Activated CD4-positive, alpha-beta T cell treated with anti-CD3 and anti-CD28 coated beads, Interleukin-10, Interleukin-2, amounts not matched to agents 100 ng/mL and 50 ng/mL, durations not matched to agents 16 hours and 8 hours (primary cell): ENCODE measurements at places on chromosomes 12 and 14.

DNA sequence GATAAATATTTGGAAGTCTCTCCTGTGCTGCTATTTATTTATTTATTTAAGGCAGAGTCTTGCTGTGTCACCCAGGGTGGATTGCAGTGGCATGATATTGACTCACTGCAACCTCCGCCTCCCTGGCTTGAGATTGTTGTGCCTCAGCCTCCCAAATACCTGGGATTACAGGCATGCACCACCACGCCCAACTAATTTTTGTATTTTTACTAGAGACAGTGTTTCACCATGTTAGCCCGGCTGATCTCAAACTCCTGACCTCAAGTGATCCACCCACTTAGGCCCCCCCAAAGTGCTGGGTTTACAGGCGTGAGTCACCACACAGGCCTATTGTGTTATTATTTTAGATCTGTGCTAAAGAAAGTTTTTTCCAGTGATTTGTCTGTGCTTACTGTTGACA, 225.2 kb downstream of the CCER1 start:
- DNase-seq: no peak

- DNase-seq: no peak
Measured at GRCh38 chr14:43145361-43145760, 1361.7 kb downstream of the FSCB start.

GRCh38 chr14:66111891-66112290, 374.3 kb upstream of the CCDC196 start:
- no peak for DNase-seq

GRCh38 chr12:128418944-128419343, 152.0 kb downstream of the TMEM132C start:
- DNase-seq: no peak

GRCh38 chr14:49173765-49174373, 412.3 kb downstream of the RPS29 start:
- DNase-seq: peak; percentile 67

- DNase-seq: no peak
Measured at GRCh38 chr12:51906430-51907082, 748 bp upstream of the ACVRL1 start.

GRCh38 chr12:66697404-66697803, 18.5 kb upstream of the GRIP1 start:
- DNase-seq: no peak

GRCh38 chr14:80538633-80539375, 327.5 kb upstream of the DIO2 start:
- DNase-seq: no peak

DNA sequence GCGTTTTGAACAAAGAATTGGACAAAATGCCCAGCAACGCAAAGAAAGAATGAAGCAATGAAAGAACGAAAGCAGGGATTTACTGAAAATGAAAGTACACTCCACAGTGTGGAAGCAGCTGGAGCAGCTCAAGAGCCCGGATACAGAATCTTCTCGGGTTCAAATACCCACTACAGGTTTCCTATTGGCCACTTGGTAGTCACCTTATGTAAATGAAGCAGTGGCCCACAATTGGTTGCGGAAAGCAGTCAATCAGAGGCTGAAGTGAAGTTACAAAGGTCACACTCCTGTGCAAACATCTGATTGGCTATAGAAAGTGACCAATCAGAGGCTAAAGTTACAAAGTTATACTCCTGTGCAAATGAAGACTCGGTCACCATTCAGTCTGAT, 15.0 kb upstream of the PPP1R13B start:
- no peak for DNase-seq

DNA sequence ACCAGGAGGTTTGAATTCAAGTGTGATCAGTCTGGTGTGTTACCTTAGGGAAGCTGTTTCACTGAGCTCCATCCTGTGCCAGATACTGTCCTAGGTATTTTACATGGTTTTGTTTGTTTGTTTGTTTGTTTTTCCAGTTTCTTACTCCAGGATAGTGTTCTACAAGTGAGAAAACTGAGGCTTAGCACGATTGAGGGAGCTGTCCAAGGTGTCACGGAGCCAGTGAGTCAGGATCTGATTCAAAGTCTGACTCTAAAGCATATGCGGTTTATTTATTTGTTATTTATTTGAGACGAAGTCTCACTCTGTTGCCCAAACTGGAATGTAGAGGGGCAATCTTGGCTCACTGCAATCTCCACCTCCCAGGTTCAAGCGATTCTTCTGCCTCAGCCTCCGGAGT, 79.7 kb upstream of the GNG2 start:
- DNase-seq: no peak

DNA sequence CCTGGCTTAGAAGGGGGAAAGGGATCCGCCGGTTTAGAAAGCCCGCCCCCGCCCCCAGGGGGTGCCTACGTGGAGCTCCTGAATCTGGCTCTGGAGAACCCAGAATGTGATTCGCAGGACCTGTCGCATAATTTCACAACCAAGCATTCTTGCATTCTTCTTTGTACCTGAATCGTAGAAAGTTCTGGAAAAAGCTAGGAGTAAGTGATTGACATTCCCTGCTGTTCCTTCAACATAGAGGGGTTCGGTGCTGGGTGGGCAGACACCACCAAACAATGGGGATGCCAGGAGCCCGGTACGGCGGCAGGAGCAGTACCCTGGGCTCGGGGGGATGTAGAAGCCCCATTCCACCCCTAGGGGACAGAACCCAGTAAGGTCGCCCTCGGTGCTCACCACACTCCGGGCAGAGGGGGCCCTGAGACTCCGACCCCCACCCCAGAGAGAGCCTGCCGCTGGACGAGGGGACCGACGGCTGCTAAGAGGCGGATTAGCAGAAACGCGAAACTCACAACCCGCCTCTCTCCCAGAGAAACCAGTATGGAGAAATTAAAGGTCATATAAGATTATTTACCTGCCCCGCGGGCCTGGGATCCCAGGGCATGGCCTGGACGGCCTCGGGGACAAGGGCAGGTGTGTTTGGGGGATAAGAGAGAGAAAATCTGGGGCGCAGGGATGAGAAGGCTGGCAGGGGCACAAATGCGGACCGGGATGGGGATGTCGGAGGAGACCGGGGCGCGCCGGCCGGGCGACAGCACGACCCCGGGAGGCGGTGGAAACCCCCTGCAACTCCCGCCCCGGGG, 520 bp downstream of the CSRP2 start:
- peak; percentile 10 for DNase-seq

DNA sequence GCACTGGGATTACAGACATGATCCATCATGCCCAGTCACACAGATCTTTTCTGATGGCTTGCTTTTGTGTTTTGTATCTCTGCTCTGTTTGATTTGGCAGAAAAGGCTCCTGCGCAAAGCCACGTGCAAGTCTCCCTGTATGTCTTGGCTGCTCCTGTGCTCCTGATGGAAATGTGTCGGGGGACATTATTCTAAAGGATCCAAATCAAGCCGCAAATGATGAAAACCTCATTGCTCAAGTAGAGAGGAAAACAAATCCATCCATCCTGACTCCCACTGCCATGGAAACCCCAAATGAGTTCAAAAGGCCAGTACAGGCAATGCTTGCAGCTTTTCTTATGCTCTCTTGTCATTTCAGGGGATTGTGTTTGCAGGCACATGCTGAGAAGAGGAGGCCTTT, 93.8 kb downstream of the NDUFA12 start:
- no peak for DNase-seq

DNA sequence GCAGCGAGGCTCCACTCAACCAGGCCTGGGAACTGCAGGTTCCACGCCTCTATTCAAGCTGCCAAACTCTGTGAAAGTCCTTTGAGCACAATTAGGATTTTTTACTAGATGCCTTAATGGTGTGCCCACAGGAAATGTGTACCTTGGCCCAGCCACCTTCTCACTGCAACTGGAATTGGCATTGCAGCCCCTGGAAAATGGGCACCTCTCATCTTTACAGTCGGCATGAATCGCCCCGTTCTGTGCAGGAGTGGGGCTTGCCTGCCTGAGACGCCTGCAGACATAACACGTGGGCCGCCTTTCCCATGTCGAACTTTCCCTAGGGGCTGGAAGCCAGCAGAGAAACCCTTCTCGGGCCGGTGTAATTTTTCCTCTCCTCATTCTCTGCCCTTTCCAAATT, 42.0 kb upstream of the ELK3 start:
- DNase-seq: no peak

DNA sequence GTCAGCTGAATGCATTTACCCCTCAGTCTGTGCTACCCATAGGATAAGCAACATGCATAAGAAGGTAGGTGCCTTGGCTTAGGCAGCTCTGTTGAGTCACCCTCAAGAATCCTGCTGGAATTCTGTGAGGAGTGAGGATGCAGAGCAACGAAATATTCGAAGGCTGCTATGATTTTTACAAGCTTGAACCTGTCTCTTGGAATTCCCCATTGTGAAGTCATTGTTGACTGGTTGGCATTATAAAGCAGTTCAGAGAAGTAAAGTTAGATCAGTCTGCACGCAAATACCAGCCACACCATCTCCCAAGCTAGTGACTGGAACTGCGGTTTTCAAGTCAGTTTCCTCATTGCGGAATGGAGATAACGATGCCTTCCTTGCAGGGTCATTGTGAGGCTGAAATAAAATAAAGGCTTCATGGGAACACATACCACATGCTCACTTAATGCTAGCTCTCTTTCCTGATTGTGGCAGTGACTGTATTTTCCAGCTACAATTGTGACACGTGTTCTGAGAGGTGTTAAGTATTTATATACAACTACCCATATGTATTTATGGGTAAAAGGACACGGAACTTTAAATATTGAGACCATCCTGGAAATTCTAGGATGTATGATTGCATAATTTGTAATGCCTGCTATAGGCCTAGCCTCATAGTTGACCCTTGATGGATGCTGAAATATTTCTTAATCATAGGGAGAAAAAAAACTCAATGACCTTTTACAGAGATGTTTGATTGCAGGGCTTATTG, 96.7 kb downstream of the ETV6 start:
- DNase-seq: no peak

DNA sequence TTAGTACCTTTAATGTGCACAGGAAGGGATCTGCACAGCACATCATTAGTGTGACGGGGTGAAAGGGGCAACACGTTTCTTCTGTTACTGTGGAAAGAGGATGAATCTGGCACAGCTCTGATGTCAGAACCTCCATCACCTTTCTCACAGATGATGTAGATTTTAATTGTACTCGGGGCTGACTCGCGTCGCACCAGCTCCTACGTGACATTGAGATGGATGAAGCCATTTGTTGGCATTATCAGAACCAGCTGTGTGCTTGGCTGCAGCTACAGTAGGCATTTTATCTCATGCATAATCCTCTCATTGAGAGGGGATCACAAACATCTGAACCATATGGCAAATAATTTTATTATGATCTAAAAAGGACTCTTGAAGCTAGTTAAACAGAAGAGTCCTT, 173.6 kb downstream of the PDZRN4 start:
- no peak for DNase-seq

DNA sequence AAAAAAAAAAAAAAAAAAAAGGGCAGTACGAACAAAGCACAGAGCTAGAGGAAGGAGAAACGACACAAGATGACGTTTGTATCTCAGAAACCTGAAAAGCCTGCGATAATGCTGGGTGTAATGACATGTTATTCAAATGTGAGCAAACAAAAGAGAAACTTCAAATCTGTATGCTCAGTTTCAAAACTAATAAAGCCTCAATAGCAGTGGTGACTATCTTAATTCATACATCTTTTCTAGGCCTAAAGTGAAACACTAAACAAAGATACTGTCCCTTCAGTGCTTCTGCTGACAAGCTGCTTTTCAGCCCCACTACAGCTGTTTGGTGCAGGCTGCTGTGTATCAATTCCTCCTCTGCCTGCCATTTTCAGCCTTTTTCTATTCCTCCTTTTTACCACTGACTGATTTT, 15.8 kb downstream of the ITPR2 start:
- DNase-seq: no peak

DNA sequence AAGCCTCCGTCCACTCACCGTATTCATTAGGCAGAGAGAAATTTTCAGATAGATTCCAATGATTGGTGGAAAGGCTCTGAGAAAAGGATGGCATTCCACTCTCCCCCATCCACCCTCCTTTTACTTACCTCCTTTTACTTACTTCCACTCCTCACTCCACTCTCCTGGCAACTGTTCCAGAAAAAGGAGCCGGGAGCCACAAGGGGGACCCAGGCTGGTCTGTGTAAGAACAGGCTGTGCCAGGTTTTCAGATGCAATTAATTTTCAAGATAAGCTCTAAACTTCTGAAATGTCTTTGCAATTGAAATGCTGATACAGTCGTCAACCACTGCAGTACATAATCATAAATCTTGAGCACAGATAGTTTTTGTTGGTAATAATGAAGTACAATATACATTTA, 248.8 kb downstream of the ANO6 start:
- no peak for DNase-seq

DNA sequence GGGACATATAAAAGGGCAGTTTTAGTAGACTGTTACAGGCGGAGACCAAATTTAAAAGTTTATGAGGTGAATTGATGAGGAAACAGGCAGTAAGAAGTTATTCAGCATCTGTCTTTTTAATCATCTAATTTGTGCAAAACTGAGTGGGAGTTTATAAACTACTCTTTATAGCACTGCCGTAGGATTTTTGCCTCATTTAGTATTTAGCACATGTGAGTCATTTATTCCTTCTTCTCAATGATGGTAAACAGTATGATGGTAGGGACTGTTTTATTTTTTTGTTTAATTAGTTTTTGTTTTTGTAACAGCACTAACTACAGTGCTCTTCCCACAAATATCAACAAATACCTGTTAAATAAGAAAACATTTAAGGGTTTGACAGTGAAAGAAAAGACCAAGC, 20.6 kb downstream of the TOGARAM1 start:
- DNase-seq: no peak

DNA sequence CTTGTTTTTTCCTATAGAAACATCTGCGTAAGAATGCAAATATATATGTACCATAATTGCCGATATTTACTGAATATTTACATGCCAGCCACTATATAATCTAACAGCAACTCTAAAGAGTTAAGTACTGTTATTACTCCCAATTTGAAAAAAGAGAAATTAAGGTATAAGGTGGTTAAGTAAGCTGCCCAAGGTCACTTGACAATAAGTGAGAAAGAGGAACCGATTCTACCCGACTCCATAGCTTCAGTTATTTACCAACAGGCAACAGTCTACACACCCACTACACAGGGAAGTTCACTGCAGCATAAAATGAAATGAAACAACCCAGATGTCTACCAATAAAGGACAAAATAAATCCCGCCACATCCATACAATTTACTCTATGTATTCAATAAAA, 1.1 kb downstream of the MIS18BP1 start:
- DNase-seq: peak; percentile 48

DNA sequence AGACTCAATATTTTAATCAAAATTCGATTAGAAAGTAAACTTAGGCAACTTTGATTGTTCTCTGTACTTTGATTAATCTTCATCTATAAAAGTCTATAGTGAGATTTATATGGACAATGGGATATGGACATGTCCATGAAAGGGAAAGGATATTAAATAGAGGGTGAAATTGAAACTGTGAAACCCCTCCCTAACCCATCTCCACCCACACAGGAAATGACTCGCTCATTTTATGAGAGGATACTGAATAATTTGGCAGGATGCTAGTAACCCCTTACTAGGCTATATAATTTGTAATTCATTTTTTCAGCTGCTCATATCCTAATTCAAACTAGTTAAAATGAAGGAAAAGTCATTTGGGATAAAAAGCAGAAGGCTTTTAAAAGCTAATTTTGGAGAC, 328.0 kb upstream of the ATP2B1 start:
- DNase-seq: peak; percentile 31
